Left lung (tissue), 14 donors: ENCODE measurements at places on chromosomes 13 and 19.

GRCh38 chr19:23382955-23383354, 12.3 kb downstream of the ZNF91 start:
- DNase-seq = no peak

DNA sequence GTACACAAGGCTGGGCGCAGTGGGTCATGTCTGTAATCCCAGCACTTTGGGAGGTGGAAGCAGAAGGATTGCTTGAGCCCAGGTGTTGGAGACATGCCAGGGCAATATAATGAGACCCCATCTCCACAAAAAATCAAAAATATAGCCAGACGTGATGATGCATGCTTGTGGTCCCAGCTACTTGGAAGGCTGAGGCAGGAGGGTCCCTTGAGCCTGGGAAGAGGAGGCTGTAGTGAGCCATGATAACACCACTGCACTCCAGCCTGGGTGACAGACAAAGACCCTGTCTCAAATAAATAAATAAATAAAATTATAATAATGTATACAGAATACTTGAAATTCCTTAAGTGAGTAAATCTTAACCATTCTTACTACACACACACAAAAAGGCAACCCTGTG, 127.7 kb downstream of the SPRY2 start:
- no peak for DNase-seq

- no peak for DNase-seq
Observed at GRCh38 chr13:41740479-41740878, 220.4 kb downstream of the VWA8 start.

DNA sequence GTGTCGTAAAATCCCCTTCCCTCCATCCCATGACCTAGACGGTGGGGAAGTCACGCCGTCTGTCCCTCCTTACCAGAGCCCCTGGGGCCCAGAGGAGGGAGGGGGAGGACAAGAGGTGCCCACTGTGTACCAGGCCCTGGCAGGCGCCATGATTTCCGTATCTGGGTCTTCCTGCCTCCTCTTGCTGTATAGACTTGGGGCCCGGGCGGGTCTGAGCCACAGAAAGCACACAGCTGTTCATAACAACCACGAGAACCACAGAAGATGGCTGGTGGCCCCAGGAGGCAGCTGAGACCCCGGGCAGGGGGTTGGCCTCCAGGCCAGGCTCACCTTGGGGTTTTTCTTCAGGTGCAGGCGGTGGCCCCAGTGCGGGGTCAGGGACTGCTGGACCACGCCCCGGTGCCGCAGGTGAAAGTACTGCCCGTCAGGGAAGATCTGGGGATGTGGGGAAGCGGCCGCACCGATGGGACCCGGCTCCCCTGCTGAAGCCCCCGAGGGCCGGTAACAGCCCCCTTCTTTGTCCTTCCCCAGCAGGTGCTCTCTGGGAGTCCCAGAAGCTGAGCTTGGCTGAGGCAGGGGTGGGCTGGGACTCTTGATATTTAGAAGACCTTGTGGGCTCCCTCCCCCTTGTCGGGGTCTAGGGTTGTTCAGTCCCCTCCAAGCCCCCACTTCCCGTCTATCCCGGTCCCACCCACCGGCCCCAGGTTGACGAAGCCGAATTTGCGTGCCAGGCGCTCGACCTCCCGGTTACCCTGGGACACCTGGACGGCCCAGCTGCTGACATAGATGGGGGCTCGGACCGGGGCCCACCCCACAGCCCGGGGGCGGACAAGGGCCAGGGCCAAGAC, 463 bp downstream of the PCSK4 start:
- no peak for DNase-seq

- no peak for DNase-seq
Observed at GRCh38 chr19:271856-272255, 19.3 kb downstream of the PLPP2 start.

GRCh38 chr13:29733147-29733611, 117.2 kb downstream of the UBL3 start:
- DNase-seq = no peak

DNA sequence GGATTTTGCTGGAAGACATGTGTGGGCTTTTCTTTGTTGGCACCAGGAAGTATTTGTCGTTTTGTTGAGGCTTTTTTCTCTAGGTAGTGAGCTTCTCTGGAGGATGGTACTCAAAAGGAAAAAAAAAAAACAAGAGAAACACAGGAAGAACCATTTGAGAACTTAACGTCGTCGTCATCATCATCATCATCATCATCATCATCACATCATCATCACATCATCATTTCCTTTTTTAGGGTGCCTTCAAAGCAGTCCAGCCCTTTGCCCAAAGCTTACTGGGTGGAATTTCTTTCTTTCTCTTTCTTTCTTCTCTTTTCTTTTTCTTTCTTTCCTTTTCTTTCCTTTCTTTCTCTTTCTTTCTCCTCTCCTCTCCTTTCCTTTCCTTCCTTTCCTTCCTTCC, 2.2 kb upstream of the AMER2 start:
- no peak for DNase-seq

DNA sequence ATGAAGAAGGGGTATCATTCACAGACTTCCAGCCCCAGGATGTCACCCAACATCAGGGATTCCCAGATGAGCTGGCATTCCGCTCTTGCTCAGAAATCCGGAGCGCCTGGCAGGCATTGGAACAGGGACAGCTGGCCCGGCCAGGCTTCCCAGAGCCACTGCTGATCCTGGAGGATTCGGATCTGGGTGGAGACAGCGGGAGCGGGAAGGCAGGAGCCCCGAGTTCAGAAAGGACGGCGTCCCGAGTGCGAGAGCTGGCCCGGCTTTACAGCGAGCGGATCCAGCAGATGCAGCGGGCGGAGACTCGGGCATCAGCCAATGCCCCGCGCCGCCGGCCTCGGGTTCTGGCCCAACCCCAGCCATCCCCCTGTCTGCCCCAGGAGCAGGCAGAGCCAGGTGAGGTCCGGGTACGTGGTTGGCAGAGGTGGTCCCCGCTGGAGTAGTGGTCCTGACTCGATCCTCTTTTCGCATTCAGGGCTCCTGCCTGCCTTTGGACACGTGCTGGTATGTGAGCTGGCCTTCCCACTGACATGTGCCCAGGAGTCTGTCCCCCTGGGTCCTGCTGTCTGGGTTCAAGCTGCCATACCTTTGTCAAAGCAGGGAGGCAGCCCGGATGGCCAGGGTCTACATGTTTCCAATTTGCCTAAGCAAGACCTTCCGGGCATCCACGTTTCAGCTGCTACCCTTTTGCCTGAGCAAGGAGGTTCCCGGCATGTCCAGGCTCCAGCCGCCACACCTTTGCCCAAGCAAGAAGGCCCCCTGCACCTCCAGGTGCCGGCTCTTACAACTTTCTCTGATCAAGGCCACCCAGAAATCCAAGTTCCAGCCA, 11.0 kb downstream of the PLEKHG2 start:
- DNase-seq = peak; percentile 76
